ENCODE measurements at places on chromosomes 16 and 17.

GRCh38 chr16:23146877-23147601 lies 2.2 kb downstream of the USP31 start:
- DNase-seq = no peak

DNA sequence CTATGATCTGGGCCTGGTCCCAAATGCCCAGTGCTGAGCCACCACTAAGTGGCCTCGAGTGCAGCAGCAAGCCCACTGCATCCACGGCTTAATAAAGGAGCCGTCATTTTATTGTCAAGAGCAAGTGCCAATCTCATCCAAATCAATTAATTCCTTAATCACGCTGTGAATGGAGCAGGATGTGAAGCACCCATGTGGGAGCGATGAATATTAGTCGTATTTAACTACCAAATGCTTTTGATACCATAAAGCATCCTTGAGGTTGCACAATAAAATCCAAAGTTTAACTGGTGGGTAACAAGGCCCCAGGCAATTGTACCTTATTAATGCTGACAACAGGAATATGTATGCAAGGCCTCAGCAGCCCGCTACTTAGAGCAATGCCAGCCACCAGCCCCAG lies 226.0 kb upstream of the C16orf82 start:
- DNase-seq = no peak

GRCh38 chr16:57786632-57787518 lies 15.4 kb downstream of the KIFC3 start:
- no peak for DNase-seq

DNA sequence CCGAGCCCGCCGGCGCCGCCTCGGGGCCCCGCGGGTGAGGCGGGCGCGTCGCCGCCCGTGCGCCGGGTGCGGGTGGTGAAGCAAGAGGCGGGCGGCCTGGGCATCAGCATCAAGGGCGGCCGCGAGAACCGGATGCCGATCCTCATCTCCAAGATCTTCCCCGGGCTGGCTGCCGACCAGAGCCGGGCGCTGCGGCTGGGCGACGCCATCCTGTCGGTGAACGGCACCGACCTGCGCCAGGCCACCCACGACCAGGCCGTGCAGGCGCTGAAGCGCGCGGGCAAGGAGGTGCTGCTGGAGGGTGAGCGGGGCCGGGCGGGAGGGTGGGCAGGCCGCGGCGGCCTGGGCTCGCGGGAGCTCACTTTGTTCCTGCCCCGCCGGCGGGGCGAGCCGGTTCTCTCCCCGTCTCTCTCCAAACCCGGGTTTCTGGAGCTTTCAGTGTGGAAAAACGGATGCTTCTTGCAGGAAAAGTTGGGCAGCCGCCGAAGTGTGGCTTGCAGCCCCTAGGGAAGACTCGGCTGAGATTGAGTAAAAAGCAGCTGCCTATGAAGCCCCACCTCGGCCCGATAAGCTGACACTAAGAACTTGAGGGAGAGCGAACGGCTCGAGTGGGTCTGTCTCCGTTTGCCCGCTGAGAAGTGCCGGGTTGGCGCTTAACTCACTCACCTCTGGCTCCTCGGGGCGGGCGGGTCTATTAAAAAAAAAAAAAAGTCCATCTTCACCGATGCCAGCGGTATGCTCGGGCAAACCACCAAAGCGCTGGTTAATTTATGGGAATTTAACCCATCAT lies 677 bp downstream of the SNTB2 start:
- DNase-seq = peak; percentile 8

DNA sequence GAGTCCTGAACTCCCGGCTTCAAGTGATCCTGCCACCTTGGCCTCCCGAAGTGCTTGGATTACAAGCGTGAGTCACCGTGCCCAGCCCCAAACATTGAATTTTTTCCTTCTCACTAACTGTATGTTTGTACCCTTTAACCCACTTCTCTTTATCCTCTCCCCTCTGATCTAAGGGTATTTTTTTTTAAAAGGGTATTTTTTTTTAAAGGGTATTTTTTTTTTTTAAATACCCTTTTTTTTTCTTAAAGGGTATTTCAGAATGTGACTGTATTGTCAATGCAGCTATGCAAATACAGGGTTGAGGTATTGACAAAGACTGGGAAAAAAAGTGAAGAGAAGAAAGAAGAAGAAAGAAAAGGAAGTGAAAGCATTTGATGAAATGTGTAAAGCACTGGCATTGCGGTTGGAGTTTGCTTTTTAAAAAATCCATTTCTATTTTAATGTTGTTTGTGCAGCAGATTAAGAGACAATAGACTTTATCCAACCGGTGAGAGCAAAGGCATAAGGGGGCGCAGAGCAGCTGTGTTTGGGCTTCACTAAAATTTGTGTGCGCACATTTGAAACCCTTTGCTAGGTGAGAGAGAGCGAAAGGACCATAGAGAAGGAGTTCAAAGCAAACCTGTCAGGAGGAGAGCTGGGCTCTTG lies 42.4 kb downstream of the SYT17 start:
- no peak for DNase-seq

DNA sequence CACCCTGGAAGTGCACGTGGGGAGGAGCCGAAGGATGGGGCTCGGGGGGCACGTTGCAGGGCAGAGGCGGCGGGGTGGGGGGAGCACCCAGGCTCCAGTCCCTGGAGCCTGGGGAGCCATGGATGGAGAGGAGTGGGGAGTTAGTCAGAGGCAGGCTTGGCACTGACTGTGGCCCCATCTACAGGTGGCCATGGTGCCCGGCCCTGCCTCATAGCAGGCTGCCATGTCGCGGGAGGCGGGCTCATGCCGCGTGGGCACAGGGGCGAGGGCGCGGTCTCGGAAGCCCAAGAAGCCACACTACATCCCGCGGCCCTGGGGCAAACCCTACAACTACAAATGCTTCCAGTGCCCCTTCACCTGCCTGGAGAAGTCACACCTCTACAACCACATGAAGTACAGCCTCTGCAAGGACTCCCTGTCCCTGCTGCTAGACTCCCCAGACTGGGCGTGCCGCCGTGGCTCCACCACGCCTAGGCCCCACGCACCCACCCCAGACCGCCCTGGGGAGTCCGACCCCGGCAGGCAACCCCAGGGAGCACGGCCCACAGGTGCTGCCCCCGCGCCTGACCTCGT lies 3.0 kb downstream of the PRR35 start:
- DNase-seq = no peak

DNA sequence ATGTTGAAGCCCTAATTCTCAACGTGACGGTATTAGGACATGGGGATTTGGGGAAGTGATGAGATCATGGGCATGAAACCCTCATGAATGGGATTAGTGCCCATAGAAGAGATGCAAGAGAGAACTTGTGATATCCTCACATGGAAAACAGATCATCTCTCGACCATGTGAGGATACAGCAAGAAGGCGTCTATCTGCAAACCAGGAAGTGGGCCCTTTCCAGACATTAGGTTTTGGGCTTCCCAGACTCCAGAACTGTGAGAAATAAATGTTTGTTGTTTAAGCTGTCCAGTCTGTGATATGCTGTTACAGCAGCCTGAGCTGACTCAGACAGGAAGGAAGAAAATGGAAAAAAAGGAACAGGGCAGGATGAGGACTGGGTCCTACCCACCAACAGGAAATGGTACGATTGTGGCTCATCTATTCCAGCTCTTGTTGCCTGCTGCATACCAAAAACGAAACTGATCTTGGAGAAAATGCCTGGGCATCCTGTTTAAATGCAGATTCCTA lies 21.9 kb upstream of the SSTR2 start:
- DNase-seq = peak; percentile 84

- DNase-seq = no peak
Observed at GRCh38 chr16:10791048-10791447, 27.5 kb downstream of the TVP23A start.

GRCh38 chr17:82495844-82496528 lies 23.5 kb upstream of the FOXK2 start:
- DNase-seq = no peak

GRCh38 chr17:31581491-31581890 lies 190.0 kb downstream of the RAB11FIP4 start:
- DNase-seq = no peak

DNA sequence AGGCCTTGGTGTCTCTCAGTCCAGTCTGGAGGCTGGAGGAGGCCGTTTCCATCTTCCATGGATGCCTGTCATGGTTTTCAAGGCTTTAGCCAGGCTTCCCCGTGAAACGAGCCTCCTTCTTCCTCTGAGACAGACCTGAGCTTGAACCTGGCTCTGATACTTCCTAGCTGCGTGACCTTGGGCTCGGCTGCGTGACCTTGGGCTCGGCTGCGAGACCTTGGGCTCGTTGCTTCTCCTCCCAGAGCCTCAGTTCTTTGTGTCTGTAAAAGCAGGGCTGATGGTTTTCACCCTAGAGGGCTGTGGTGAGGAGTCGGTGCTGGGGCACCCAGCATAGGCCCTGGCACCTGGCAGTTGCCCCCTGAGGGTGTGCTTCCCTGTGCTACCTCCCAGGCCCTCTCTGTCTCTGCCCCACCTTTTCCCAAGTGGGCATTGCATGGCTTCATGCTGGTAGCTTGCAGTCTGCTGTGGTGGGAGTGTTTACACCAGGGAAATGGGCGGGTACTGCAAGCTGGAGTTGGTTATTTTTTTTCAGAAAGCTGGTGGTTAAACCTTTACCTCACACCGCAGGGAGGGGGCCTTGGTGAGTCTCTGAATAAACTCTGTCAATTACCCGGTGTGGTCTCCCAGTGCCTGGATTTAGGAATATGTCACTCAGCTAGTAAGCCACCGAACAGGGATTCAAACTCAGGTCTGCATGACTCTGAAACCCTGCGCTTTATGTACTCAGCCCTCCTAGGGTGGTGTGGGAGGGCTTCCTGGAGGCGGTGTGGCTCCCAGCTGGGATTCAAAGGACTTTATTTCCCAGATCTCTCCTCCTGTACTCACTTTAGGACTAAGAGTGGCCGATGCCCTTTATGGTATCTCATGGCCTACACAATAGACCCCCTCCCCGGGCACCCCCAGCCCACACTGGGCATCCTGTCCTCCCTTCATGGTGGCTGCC lies 129.0 kb upstream of the CIBAR2 start:
- DNase-seq = peak; percentile 41

DNA sequence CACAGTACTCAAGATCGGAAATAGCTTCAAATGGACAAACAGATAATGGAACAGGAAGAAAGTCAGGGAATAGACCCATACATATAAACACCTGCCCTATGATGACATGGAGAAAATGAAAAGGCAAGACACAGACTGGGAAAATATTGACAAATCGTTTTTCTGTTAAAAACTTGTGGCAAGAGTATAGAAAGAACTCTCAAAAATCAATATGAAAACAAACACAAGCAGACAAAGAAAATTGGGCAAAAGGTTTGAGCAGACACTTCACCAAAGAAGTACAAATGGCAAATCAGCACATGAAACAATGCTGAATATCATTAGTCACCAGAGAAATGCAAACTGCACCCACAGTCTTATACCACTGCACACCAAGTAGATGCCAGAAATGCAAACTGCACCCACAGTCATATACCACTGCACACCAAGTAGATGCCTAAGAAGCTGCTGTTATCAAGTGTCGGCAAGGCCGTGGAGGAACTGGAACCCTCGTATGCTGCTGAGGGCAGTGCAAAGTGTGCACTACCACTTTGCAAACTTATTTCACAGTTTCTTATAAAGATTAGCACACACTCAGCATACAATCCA lies 123.5 kb upstream of the CHMP6 start:
- no peak for DNase-seq

DNA sequence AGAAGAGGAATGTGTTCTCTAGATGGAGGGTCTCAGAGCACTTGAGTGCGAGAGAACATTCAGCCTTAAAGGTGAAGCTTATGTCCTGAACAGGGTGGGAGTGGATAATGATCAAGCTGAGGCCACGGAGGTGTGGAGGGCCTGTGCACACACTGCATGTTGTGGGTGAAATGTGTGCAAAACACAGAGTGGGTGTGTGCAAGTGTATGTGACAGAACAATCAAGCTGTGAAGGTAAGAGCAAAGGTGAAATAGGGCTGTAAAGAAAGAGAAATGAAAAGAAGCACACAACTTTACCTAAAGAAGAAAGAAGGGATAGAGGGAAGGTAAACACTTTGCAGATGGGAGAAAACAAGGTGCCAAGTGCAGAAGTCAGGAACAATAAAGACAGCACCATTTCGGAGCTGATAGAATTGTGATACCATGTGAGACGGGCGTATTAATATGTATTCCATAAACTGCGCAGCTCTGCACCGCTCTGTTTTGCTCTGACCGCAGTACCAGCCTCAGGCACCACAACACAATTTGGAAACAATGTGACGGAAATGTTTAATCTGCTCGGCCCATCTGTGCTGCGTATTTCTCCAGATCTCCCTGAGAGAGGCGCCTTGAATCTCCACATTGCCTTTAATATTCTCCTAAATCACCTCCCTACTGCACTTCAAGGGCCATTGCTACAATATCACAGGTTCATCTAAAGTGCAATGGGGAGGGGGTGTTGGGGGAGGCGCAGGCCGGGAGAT lies 40.6 kb downstream of the SNX11 start:
- DNase-seq = no peak
